HCEC 1CT (cell line): ENCODE measurements at places on chromosomes 7 and 10.

DNA sequence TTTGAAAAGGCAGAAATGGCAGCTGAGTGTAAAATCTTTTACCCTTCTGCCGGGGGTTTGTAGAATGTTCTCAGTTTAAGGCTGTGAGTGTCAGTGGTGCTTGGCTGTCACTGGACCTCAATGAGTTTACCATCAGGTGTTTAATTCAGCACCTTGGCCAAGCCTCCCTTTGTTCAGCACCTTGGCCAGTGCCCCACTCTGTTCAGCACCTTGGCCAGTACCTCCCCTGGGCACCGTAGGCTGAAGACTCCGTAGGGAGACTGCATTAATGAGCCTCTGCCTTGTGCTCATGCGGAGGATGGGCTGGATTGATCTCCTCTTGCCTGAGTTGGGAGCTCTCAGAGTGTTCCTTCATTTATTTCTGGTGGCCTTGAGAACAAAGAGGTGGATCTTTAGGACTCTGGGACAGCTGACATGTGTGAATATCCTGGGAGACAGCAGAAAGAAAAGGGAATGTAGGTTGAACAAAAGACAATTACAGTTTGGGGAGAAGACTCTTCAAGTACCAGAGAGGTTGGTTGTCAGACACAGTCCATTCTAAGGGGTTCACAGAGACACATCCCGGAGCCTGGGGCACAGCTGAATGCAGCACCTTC lies 1.6 kb downstream of the FAM24A start:
- DNase-seq, result peak; percentile 25

- DNase-seq, result no peak
Observed at GRCh38 chr10:23479798-23480473, 41.1 kb downstream of the OTUD1 start.

- no peak for DNase-seq
Observed at GRCh38 chr7:114956702-114957101, 34.8 kb downstream of the MDFIC start.

DNA sequence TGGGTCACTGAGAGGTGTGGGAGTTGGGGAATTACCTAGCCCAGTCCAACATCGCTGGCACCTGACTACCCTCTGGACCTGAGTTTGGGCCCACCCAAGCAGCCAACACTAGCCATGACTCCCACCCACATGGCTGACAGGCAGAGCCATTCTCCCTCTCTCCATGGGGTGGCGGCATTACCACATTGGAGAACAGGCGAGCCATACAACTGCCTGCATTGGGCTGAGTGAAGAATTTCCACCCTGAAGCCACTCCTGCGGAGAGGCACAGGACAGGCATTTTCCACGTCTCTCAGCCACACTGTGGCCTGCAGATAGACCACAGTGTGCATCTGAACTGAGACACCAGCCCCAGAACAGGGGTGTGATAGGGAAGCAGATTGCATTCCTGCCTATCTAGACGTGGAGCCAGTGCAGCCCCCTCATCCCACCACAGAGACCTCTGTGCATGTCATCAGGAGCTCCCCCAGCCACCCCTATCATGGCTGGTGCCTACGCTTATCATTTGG lies 58.2 kb upstream of the ANTXRL start:
- peak; percentile 58 for DNase-seq

DNA sequence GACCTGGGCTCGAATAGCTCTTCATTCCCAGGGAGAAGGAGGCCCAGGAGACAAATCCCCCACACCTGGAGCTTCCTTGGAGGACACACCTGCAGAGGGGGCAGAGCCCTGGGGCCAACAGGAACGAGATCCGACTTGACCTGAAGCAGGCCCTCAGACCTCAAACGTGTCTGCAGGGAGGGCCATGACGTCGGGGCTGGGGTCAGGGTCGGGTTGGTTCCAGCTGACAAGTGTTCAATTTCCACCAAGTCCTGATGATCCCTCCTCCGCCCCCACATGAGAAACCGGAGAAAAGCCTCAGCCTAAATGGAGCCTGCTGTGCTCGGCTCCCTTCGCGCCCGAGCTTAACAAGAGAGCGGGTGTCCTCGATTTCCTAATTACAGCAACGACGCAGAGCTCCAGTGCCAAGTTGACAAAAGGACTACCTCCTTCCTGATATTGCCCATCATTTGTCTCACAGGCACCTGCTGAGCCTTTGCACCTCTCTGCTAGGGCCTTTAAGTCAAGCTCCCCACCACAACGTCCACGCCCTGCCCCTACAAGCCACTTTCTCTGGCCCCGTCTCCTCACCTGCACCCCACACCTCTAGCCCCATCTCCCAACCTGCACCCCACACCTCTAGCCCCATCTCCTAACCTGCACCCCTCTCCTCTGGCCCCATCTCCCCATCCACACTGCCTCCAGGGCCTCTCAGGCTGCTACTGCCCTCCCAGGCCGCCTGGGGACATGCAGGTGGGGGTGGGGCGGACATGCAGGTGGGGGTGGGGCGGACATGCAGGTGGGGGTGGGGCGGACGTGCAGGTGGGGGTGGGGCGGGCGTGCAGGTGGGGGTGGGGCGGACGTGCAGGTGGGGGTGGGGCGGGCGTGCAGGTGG lies 519.4 kb downstream of the GLRX3 start:
- no peak for DNase-seq

DNA sequence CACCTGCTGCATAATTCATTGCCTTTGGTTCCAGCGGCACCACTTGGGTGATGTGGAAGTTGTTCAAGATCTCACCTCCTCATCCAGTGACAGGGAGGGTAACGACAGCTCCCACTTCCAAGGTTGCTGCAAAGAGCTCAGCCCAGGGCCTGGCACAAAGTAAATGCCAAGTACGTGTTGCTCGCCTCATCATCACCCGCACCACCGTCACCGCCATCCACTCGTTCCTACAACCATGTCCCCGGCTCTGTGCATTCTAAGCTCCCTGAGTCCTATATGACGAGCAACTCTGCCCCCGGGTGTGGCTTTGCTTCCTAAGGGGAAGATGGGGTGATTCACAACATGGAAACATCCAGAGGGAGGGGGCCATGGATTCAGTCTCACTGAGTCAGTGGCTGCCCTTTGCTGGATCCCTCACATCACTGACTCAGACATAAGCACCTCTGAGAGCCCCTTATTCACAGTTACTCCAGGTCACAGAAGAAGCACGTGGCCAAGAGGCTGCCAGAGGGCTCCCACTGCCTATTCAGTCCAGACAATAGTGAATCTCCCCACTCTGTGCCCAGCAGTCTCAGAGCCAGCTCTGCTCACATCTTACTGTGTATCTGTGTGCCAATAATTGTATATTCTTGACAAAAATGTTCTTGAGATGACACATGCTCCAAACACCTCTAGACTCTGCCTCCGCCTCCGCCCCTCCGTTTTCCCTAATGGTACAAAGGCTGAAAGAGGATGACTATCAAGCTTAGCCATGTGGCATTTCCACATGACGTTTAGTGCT lies 159.1 kb downstream of the GFRA1 start:
- DNase-seq, result peak; percentile 74

DNA sequence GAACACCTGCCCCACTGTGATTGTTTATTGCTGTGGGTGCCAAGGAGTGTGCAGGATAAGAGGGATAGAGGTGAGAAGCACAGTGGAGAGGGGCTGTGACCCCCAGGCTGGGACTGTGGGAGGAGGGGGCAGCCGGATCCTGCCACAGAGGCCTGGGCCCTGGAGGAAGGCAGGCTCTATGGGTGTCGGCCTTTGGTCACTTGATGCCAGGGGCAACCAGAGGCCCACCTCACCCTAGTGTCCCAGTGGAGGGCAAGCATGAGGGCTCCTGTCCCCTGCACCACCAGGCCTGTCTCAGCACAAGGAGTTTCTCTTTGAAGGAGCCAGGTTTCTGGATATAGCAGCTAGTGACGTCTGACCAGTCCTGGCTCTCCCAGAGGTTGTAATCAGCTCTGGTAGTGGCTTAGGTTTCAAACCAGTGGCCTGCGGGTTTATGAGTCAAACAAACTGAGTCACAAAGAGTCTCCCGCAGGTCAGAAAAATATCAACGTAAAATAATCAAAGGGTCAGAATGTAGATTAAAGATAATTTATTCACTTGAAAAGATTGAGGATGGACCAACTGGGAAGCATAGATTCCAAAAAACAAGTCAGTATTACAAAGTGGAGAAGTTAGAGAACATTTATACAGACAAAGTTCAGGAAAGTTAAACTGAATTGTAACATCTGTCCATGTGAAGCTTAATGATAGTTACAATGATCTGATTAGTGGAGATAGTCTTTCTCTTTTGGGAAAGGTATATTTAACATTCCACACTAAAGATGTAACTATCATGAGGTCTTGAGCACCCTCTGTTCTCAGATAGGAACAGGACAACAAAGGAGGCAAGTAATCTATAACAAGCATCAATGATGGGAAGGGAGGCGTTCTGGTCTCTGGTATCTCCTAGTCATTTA lies 37.2 kb upstream of the ZNF488 start:
- peak; percentile 80 for DNase-seq

GRCh38 chr7:4794591-4795350 lies 19.3 kb downstream of the AP5Z1 start:
- no peak for DNase-seq
